ENCODE measurements at places on chromosomes 11 and 22.

GRCh38 chr11:21520244-21520643 lies 672.6 kb upstream of the ANO5 start:
- no peak for DNase-seq

GRCh38 chr11:1208394-1209261 lies 14.2 kb upstream of the MUC5B start:
- DNase-seq = no peak

GRCh38 chr22:32665676-32666075 lies 135.8 kb upstream of the TIMP3 start:
- no peak for DNase-seq

DNA sequence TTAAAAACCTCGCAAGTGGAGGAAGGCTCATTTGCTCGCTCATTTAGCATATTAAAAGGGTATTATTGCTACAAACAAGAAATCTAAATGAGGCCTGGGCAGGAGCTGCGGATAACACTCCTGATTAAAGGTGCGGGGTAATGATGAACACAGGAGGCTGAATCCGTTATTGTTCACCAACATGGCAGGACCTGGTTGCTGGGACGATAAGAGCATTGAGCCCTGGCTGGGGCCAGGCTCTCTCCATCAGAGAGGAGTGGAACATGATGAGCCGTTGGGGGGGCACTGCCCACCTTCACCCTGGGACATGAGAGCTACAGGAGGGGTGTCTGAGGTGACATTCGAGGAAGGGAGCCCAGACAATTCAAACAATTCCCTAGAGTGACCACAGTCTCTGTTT lies 211.7 kb downstream of the NXPE2 start:
- no peak for DNase-seq
